ENCODE measurements at places on chromosomes 6 and 20.
A peak's percentile ranks its signal among the peaks of the same experiment; 100 is the strongest.

GRCh38 chr6:116459927-116460326 lies 1.2 kb upstream of the CALHM6 start:
- no peak for DNase-seq

- DNase-seq, result peak; percentile 99
These were observed 11.2 kb upstream of the ZNFX1 start for GRCh38 chr20:49288784-49289696.

GRCh38 chr20:39903806-39904465 lies 785.1 kb downstream of the MAFB start:
- no peak for DNase-seq

GRCh38 chr20:33466303-33466646 lies 22.7 kb upstream of the SNTA1 start:
- DNase-seq, result no peak

DNA sequence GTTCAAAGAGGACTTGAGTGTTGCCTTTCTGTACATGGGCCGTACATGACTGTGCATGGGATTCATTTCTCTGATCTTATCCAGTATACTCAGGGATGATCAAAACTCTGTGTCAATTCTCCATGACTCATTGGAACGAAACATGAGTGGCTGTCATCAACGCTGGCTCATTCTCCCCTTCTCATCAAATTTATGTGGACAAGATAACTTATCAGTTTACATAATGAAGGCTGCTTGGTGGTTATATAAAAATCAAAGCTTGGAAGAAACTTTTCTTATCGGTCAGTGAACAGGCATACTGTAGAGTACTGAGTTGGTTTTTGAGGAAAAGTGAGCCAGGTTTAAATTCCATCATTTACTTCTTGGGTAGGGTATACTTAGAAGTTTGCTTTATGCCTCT lies 24.9 kb downstream of the CRISP1 start:
- DNase-seq, result no peak

DNA sequence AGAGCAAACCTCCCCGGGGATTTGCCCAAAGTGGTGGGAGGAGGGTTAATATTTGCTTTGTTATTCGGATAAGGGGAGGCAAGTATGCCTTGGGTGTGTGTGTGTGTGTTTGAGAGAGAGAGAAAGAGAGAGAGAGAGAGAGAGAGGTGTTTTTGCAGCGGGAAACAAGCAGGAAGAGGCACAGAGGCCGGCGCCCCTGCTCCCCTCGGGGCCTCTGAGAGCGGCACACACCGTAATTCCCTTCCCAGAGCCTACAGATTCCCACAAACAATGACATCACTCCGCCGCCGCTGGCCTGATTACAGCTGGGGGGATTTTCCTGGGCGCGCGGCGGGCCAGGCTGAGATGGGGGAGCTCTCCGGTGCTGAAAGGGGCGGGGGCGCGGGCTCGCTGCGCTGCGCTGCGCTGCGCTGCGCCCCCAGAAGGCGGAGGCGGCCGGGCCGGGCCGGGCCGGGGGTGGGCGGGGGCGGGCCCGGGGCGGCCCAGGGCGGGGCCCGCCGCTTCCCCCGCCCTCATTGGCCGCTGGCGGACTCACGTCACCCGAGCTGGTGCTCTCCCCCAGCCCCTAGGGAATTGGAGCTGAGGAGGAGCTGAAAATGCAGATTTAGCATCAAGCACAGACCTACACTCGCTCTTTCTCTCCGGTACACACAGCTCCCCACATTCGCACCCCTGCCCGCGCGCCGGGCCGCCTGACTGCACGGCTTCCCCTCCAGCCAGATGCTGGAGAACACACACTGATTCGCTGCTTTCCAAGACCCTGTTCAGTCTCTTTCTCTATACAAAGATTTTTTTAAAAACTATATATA lies at the start of gene PCSK2:
Gene PCSK2 (plus strand): TSS at position 631 of the 809 bp plus-strand sequence. CDS start 266 bp downstream, outside the sequence.
- no peak for DNase-seq

- DNase-seq, result peak; percentile 26
These were observed 59.3 kb downstream of the CDC5L start for GRCh38 chr6:44446626-44447300.
